ENCODE measurements at places on chromosomes 13 and 19.

- DNase-seq, result no peak
Observed at GRCh38 chr13:33199289-33199850, 86.2 kb downstream of the STARD13 start.

DNA sequence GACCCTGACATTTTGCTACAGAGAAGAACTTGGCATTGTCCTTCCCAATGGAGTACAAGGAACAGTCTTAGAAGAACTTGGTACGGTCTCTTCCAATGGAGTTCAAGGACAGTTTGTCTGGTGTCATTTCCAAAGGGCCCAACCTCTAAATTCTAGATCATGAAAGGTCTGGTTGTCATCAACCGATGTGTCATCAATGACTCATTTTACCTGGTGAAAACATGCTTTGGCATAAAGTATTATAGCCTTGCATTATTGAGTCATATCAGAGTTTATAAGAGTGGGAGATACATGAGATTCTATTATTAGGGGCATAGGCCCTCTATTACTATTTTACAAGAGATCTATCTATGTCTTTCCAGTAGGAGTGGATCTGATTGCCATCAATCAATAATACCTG is 4.3 kb downstream of the CYP2B6 start:
- no peak for DNase-seq

GRCh38 chr13:32376642-32377415 is 51.1 kb downstream of the N4BP2L1 start:
- no peak for DNase-seq

DNA sequence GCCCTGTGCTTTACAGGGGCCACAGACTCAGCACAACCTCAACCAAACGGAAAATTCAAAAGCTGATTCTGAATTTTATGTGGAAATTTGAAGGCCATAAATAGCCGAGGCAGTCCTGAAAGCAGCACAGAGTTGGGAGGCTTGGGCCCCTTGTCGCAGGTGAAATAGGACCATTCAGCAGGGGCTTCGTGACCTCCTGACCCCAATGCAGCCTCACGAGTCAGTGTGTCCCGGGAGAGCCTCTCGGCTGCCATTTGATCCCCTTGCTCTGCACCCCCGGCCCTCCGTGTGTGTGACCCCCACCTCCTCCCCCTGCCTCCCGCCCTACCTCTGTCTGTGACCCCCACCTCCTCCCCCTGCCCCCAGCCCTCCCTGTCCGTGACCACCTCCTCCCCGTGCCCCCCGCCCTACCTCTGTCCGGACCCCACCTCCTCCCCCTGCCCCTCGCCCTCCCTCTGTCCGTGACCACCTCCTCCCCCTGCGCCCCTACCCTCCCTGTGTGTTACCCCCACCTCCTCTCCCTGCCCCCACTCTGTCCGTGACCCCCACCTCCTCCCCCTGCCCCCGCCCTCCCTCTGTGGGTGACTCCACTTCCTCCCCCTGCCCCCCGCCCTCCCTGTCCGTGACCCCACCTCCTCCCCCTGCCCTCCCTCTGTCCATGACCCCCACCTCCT is 41.7 kb upstream of the TFDP1 start:
- no peak for DNase-seq

DNA sequence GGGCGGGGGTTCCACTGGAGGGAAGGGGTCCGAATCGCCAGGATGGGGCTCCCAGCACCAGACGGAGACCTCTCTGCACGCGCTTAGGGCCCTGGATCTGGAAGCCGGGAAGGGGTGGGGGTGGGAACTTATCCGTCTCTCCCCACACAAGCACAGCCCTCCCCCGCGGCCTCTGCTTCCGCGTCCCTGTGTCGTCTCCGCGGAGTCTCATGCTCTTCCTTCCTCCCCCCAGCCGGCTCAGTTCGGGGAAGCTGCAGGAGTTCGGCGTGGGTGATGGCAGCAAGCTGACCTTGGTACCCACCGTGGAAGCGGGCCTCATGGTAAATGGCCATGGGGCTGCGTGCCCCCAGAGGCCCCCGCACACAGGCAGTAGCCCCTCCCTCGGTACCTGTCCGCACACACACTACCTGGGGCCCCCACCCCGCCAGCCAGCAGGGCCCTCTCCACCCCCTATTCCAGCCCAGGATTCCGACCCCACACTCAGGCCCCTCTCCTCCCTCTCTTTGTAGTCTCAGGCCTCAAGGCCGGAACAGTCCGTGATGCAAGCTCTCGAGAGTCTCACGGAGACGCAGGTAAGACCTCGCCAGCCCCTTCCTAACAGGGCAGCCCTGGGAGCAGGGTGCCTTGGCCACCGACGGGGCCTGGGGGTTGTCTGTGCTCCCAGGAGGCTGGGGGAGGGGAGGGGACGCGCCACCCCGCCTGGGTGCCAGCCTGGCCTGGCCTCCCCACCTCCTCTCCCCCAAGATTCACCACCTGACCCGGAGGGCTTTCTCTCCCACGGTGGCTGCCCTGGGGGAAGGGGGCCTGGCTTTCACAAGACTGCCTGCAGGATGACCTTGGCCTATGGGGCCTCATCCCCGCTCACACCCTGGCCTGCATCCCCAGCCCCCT is 3.2 kb downstream of the MIDN start:
- peak; percentile 41 for DNase-seq

DNA sequence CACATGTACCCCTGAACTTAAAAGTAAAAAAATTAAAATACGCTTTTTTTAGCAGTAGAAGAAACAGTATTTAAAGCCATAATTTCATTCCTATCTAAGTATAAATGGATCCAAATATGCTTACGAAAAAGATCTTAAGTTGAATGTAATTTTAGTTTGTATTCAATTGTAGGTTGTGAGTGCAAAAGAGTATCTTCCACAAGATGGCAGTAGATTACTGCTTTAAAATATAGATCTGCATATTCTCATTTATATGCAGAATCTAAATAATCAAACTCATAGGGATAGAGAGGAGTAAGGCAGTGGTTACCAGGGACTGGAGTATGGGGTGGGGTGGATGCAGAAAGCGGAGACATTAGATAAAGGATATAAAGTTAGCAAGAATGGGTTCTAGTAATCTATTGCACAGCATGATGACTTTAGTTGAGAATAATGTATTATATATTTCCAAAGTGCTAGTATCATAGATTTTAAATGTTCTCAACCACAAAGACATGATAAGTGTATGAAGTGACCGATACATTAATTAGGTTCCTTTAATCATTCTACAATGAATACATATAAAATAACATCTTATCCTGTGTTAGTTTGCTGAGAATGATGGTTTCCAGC is 14.2 kb downstream of the OR7A17 start:
- peak; percentile 19 for DNase-seq

- no peak for DNase-seq
Observed at GRCh38 chr13:113427562-113428468, 25.5 kb downstream of the ADPRHL1 start.

- DNase-seq, result peak; percentile 49
Observed at GRCh38 chr19:4748589-4748988, 24.9 kb upstream of the DPP9 start.

- DNase-seq, result no peak
Observed at GRCh38 chr13:49464621-49465325, 20.7 kb downstream of the SETDB2 start.

- DNase-seq, result peak; percentile 89
Observed at GRCh38 chr19:41427647-41428480, 690 bp upstream of the B3GNT8 start.

DNA sequence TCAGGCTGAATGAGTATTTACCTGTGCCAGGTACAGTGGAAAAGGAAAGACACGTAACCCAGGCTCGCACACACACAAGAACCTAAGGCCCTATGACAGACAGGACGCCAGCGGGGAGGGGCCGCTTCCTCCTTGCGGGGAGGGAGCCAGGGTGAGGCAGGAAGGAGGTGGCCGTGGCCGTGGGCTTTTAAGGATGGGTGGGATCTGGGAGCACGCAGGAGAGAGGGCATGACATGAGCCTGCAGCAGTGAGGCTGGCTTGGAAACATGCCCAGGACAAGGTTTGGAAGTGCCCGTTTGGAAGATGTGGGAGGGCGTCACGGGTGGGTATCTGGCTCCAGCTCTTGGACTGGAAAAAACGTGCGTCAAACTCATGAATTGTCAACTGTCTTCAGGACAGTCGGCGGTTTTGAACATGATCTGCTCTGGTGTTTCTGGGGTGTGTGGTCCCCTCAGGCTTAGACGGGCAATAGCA is 20.1 kb downstream of the SH3GL1 start:
- DNase-seq, result no peak

DNA sequence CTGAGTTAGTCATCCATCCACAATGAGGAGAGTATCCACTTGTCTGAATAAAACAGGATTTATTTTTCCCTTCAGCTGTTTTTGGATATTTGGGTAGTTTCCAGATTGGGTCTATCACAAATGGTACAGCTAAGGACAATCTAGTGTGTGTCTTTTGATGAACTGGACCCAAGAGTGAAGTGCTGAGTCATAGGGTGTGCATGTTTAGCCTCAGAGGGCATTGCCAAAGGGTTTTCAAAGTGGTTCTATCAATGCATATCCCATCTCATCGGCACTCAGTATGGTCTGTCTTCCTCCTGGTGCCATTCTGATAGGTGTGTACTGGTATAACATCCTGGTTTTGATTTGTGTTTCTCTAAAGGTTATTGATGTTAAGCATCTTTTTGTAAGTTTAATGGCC is 62.3 kb downstream of the GSX1 start:
- DNase-seq, result peak; percentile 25

GRCh38 chr13:48950501-48950875 is 25.2 kb upstream of the FNDC3A start:
- no peak for DNase-seq

DNA sequence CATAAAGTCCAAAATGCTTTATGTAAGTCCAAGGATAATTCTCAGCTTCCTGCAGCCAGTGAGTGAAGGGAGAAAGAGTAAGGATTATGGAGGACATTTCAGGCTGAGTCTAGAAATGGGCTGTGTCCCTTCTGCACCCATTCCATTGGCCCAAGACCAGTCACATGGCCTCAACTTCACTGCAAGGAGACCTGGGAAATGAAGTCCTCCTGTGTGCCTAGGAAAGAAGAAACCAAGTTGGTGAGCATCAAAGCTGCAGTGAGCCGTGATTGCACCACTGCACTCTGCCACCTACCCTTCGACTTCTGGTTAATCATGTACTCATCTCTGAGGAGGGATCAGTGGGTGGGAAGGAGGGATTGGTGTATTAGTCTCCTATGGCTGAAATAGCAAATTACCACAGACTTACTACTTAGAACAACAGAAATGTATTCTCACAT is 3.6 kb upstream of the CD37 start:
- DNase-seq, result peak; percentile 39

DNA sequence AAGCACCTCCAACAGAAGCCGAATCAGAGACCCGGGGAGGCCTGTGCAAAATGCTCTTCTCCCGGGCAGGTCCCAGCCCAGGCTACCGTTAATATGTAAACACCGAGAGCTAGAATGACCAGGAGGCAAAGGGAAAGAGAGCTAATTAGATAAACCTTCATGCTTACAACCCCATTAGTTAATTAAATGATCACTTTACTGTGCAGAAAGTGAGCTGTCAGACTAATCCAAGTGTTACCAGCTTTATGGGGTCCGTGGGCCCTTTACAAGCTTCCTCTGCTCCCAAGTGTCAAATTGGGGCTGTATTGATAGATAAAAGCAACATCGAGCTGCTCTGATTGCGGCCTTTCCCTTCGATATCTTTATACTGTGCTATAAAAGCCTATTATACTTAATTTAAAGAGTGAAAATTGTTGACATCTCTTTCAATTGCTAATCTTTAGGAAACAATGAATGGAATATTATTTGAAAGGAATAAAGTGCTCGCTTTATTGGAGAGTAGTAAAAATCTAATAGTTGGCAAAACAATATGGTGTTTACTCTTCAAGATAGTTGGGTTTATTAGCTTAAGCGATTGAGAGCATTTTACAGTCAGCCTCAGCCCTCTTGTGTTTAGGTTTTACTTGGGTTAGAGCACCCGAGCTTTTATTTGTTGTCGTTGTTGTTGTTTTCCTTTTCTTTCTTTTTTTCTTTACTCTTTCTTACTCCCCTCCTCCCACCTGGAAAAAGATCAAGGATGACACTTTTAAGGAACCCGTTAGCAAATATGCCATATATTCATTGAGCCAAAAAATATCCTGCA is 189.3 kb upstream of the GPR12 start:
- no peak for DNase-seq

DNA sequence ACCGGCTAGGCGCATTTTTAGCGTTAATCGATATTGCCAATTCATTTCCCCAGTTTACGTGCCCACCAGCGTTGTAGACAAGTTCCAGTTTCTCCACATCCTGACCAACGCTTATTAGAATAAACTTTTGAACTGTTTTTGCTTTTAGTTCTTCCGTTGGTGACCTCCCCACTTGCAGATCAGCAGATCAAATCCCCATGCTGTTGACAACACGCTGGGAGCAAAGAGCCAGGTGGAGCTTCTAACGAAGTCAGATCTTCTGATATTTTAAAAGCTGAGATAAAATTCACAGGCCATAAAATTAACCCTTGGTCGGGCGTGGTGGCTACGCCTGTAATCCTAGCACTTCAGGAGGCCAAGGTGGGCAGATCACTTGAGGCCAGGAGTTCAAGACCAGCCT is 21.2 kb downstream of the RCN3 start:
- DNase-seq, result no peak

DNA sequence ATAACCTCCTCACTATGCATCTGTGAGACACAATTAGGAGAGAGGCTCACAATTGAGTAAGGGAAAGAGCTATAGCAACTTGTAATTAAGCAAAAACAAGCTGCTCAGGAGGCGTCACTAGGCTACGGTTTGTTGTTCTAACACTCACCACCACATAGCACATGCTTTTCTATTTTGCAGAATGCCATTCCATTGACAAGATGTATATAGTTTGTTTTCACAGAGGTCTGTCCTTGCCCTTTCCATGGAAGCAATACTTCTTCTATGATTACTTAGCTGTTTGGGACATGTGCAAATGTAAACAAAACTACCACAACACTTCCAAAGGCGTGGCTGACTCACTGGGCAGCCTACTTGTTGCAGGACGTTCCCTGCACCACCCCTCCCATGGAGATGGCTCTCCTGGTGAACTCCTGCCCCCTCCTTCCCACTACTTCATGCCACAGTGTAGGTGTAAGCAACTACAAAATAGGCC is 33.9 kb upstream of the FAM216B start:
- DNase-seq, result peak; percentile 65

DNA sequence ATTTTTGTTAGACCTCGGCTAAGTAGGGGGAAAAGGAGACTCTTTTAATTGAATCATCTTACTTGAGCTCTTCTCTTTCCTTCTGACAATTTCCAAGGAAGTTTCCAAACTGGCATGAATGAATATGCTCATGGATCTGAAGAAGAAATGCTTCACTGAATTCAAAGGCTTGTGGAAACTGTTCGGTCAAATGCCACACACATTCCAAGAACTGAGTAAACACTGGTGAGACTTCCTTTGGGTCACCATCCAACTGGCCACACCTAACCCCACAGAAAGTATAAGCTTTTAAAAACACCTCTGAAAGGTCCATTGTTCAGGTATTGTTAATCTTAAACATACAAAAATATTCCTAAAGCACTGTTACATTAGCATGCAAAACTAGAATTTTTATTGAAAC is 33.6 kb downstream of the MTMR6 start:
- DNase-seq, result no peak
